Stimulated activated CD4-positive, alpha-beta T cell treated with anti-CD3 and anti-CD28 coated beads, Interleukin-2, amount 100 ng/mL, for 24 hours (primary cell): ENCODE measurements at places on chromosomes 16 and 17.

- DNase-seq: no peak
These were observed 10.2 kb upstream of the ZNF18 start for GRCh38 chr17:12007466-12007865.

DNA sequence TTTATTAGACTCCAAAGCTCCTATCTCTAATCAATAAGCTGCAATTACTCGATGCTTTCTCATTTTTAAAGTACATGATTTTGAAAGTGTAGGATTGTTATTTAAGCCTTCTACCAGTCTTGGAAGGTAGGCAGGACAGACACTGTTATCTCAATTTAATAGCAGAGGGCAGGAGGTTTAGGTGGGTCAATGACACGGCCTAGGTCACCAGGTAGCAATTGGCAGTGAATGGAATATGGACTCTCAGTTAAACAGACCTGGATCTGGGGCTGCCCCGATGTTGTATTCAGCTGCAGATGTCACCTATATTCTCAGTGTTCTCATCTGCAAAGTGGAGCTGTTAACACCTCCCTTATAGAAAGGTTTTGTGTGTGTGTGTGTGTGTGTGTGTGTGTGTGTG is 124.4 kb upstream of the ANKFN1 start:
- DNase-seq: no peak

- DNase-seq: no peak
These were observed 30.1 kb downstream of the CHP2 start for GRCh38 chr16:23784811-23785447.

DNA sequence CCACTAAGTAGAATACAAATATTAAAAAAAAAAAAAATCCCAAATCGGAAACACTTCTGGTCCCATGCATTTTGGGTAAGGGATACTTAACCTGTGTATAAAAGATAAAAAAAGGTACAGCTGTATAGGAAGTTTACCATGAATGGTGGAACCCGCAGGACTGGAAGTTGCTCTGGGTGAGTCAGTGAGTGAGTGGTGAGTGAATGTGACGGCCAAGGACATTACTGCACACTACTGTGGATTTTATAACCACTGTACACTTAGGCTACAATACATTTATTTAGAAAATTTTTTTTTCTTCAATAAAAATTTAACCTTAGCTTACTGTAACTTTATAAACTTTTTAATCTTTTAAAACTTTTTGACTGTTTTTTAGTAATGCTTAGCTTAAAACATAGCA is 71.3 kb upstream of the BCAR1 start:
- no peak for DNase-seq

DNA sequence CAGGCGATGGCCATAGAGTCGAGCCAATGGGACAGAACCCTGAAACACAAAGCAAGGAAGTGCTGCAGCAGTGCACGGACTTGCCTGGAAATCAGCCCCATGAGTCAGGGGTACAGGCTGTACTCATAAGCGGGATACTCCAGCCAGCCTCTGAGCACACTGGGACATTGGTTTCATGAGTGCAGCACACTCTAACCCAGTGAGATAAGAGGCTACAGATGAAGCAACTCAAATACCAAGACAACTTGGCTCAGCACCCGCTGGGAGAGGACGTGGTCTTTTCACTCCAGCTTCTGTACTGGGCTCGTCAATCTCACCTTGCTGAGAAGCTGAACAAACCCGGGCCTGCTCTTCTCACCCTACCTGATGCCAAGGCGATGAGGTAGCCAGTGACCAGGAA is 98.2 kb downstream of the AXIN2 start:
- no peak for DNase-seq

DNA sequence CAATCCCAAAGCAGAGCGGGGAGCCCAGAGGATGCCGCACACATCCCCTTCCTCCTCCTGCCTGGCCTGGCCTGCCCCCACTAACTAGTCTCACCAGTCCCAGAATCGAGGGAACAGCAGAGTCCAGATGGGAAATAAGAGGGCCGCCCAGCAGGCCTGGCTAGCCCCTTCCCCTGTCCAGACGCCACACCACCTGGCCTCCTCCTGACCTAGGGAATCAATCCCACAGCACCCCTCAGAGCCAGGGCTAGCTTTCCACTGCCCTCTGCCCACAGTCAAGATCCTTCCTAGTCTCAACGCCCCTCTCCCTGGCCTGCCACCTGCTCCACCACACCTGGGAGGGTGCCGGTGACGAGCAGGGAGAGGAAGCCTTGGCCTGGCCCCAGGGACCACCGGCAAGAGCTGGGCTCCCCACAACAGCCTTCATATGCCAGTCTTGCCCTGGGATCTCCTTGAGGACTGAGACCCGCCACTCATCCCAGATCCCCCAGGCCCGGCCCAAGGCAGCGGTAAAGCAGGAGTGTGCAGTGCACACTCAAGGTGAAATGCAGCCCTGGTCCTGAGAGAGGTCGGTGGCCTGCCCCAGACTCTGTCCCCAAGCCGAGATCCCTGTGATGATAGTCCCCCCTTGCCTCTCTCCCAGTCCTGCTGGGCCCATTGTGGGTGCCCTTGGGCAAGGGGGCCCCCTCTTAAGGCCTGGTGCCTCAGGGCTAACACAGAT is 27.9 kb downstream of the KATNB1 start:
- no peak for DNase-seq

GRCh38 chr17:42273474-42274252 is 2.5 kb downstream of the STAT5B start:
- no peak for DNase-seq

DNA sequence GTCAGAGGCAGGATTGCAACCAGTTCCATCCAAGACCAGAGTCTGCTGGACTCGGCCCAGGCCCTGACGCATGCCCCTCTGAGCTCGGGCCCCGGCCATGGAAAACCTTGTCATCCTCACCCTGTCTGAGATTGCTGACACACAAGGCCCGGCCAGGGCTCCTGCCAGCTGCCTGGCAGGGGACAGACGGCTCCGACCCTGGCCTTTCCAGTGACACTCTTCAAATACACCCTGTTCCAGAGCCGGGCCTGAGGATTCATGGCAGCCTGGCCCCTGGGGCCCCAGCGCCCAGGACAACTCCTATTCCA is 3.2 kb upstream of the PABPN1L start:
- no peak for DNase-seq

- no peak for DNase-seq
These were observed 1.1 kb downstream of the CLUAP1 start for GRCh38 chr16:3501783-3502400.

- DNase-seq: no peak
These were observed 15.3 kb upstream of the RASL10B start for GRCh38 chr17:35716173-35716572.

GRCh38 chr16:3952737-3953131 is 72.2 kb upstream of the CREBBP start:
- DNase-seq: no peak

DNA sequence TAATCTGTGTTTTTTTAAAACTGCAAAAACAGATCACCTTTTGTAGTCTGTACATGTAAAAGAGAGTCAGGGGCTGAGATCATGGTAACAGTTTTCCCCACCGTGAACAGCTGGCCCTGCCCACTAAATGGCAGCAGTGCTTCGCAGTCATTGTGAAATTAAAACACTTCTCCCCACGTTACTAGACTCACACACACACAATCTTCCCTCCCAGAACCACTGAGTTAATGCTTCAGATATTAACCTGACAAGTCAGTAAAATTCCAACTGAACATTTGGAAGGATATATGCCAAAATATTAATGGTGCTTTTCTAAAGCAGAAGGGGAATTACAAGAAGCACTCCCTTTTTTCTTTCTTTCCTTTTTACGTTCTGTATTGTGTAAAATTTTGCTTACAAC is 1.2 kb upstream of the CD300LG start:
- DNase-seq: no peak
